ENCODE measurements at places on chromosomes 1 and 21. TPM values are rescaled to one million over a fixed set of nuclear protein-coding genes. Genes with fewer than 3 reads are reported as not detected.

DNA sequence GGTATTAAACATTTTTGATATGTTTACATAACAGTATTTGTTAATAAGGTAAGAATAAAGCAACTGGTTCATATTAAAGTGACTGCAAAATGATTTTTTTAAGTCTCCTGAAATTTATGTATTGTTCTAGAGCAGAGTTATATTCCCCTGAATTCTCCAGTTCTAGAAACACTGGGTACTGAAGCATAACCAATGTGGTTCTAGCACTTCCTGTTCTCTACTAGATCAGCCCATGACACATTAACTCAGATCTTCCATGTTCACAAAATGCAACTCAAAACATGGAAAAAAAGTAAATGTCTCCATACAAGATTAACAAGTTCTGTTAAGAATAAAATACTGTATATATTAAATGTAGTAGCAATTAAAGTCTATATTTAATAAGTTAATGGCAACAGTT is 3.9 kb downstream of the NEGR1 start:
- DNase-seq = no peak

DNA sequence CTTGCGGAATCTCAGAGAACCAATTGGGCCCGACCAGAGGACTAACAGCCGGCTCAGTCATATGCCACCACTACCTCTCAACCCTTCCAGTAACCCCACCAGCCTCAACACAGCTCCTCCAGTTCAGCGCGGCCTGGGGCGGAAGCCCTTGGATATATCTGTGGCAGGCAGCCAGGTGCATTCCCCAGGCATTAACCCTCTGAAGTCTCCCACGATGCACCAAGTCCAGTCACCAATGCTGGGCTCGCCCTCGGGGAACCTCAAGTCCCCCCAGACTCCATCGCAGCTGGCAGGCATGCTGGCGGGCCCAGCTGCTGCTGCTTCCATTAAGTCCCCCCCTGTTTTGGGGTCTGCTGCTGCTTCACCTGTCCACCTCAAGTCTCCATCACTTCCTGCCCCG is 49.8 kb downstream of the ACP6 start:
- DNase-seq = no peak

- peak; percentile 6 for DNase-seq
Observed at GRCh38 chr1:87061742-87062156, 147.3 kb downstream of the HS2ST1 start.

- peak; percentile 14 for DNase-seq
Observed at GRCh38 chr21:34078915-34079314, 5.5 kb downstream of the MRPS6 start.

- no peak for DNase-seq
Observed at GRCh38 chr1:50193002-50193401, 84.3 kb downstream of the ELAVL4 start.

DNA sequence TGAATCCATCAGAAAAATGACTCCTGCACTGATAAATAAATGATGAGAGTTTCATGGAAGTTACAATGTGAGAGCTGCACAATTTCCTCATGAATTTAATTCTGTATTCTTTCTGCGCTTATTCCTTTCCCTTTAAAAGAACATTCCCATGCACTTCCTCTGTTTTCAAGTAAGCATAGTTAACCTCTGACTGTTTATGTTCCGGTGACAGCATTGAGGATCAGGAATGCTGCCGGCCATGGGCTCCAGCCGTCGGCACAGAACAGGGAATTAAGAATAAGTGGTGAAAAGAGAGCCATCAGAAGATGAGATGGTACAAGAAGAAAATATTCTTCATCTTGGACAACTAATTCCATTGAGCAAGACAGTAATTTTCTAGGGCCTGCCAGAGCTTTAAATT is 65.3 kb downstream of the SUSD4 start:
- DNase-seq = no peak

GRCh38 chr1:110612060-110612745 is 6.0 kb upstream of the KCNA2 start:
- no peak for DNase-seq

DNA sequence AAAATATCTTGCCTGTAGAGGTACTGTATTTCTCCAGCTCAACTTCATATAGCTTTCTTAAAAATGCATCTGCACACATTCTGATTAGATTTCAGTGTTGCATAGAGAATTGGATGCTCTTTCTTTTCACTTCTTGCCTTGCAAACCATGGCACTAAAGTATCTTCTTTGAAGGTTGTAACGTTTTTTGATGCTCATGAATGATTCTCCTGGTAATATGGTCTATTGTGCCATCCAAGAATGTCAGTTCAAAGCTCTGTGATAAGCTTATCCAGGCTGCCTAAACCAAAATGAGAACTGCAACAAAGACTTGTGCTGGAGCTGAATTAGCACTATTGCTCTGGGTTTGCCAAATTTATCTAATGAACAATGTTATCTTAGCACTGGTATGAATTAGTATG is 1.9 kb downstream of the SGIP1 start:
- no peak for DNase-seq

DNA sequence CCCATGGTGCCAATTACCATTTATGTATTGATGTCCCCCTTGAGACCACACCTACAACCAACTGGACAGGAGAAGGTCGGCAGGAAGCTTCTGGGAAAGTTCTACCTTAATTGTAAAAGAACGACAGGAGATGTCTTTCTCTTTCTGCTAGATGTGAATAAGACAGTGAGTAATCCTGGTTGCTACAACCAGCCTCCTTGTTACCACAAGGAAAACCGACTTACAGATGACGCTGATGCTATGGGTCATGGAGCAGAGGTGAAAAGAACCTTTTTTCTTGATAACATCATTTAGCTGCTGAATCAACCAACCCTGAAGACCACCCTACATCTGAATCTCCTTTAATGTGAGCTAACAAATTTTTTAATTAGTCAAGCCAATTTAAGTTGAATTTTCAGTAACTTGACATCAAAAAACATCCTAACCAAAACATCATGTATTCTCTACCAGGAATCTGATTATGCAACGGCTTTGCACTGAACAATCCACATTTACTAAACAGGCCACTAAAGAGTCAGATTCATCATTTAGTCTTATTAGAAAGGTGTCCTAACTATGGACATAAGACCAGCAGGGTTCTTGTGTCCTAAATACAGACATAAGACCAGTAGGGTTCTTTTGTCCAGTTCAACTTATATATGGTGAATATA is 23.0 kb downstream of the RGS2 start:
- DNase-seq = no peak

GRCh38 chr21:25757531-25757930 is 22.8 kb downstream of the GABPA start:
- no peak for DNase-seq

GRCh38 chr1:93989601-93990000 is 80.4 kb upstream of the GCLM start:
- DNase-seq = no peak

- DNase-seq = no peak
Observed at GRCh38 chr1:165134431-165134830, 222.1 kb downstream of the LMX1A start.

ERICH3 gene
- not detected for total RNA-seq

CITED4 gene
- total RNA-seq = 8.4 TPM

LAMTOR2 gene
- 33.0 TPM for total RNA-seq

AMY1A gene
- total RNA-seq = not detected

F13B gene
- total RNA-seq = not detected

Measured in CD4-positive, alpha-beta memory T cell (primary cell).